NCI-H446 (cell line): ENCODE measurements at places on chromosomes 11 and 22.

DNA sequence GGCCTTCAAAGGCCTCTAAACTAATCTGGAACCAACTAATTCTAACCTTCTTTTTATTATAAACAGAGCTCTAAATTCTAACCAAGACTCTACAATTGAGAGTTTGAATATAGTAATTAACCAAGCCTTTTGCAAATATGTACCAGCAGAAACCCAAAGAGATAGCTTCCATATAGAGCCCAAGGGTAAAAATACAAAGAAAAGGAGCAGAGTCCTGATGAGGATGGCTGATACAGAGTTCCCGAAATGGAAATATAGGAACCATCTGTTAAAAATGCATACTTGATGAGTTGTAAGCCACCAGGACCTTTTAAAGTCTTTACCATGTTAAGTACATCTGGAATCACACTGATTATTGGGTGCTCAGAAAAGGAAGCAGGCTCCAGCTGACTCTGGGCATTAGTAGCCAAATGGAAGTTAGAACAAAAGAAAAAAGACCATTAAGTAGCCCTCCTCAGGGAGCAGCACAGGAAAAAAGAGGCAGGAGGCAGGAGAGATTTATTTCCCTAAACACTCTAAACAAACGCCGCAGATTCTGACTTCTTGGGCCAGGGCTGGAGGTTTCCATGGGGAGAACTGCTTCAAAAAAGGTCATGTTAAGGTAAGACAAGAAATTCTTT, 463.1 kb upstream of the FAT3 start:
- DNase-seq: no peak

DNA sequence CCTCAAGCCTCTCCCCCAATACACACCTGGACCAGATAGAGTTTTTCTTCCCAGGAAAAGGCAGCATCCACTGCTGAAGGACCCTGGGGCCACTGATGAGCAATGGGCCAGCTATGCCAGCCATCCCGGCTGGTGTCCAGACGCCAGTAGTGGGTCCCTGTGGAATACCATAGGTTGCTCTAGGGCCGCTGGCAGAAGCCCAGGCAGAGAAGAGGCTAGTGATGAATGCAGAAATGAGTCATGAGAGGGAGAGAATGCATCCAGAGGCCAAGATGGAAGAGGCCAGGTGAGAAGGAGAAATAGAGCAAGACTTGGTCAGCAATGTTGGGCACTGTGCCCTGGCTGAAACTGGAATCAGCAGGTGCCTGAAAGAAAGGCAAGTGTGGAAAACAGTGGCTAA, 8.9 kb downstream of the HPX start:
- DNase-seq: no peak

DNA sequence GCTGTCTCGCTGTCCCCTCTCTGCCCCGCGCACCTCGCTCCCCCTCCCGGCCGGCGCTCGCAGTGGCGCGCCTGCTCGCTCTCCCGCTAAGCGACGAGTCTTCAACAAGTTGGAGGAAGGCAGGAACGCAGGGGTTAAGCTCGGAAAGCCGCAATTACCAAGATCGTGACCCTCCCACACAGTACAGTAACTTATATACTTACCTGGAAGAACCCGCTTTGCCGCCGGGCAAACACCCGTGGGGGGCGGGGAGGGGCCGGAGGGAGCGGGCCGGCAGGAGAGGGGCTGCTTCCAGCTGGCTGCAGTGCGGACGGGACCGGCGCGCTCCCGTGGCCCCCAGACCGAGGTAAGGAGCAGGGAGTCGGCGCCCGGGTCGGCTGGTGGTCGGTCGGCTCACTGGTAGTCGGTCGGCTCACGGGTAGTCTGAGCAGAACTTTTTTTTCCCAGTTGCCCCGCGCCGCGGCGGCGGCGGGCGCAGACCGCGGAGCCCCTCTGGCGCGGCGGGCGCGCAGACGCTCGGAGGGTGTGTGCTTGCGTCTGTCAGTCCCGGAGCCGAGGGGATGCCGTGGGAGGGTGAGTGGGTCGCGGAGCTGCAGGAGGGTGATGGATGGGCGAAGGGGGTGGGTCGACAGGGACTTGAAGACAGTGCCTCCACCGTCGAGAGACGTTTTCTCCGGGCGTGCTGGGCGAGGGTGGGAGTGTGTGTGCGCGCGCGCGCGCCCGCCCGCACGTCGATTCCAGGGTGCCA, 101.2 kb upstream of the HSD17B12 start:
- DNase-seq: peak; percentile 44

DNA sequence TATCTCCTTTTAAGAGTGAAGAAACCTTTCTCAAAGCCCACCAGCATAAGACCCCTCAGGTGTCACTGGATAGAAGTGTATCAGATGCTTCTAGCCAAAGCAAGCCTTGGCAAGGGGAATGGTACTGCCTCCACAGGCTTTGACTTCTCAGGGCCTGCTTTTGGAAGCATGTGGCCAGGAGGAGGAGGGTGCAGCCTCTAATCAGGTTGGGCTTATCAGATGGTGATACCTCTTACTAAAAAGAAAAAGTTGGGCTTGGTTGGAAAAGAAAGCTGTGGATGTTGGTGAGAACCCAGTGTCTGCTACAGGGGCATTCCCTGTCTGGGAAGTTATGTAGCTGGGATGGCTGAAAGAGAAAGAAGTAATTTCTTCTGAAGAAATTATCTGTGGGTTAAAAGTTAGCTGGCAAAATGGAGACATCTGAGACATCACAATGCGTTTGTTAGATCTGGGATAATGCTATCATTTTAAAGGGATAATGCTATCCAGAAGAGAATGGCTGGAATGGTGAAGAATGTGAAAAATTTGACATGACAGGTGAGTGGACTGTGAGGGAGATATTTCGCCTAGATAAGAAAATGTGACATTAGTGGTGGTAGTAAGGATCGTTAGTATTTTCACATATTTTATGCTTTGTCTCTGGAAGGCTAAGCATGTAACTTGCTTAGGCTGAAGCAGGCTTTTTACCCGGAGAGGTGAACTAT, 7.2 kb downstream of the APLP2 start:
- no peak for DNase-seq

- DNase-seq: no peak
These were observed 89.2 kb downstream of the PDE2A start for GRCh38 chr11:72584939-72585597.

GRCh38 chr11:134762248-134763029, 350.4 kb upstream of the B3GAT1 start:
- no peak for DNase-seq

- DNase-seq: no peak
These were observed 14.0 kb downstream of the GRAMD4 start for GRCh38 chr22:46634011-46634699.
